SJSA1 (cell line): ENCODE measurements at places on chromosomes 3 and 15.
A peak's percentile ranks its signal among the peaks of the same experiment; 100 is the strongest.

DNA sequence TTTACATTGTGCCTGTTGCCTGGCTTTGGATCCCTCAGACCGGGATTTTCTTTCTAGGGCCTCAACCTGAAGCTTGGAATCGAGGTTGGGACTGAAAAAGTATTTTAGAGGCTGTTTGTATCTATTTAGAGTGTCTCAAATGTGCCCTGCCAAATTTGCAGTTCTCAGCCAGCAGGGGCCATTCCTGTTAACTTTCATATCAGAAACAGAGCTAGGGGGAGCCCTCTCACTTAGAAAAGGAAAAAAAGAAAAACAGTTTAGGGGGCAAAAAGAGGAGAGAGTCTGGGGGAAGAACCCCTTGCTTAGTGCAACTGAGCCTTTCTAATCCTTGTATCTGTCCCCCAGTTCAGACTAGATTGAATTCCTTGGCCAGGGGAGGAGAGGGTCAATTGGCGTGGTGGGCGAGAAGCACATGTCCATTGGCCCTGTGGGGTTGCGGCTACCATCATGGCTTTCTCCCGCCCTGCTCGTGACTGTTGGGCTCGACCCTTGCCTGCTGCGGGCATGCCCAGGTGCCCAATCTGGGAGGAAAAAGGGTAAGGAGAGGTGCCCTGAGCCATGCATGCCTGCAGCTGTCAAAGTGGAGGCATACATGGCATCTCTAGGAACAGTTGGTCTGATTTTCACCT lies 101.6 kb downstream of the CFAP44 start:
- DNase-seq: no peak

DNA sequence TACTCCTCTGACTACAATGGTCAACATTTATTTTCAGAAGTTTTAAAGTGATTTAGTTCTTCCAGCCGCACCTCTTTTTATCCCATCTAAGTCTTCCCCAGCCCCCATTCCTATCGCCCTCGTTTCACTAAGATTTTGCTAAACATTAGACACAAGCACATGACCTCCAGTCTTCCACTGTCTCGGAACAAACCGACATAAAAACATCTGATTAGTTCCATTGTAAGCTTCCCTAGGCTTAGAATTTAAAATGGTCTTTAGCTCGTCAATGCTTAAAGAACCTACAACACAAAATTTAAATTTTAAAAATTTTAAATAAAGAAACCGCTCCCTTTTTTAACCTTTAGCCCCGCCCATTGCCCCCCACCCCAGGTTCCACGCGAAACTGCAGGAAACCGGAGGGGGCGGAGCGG lies 284 bp upstream of the TSC22D2 start:
- no peak for DNase-seq

- DNase-seq: no peak
Measured at GRCh38 chr3:151635905-151636304, 97.8 kb upstream of the AADACL2 start.

DNA sequence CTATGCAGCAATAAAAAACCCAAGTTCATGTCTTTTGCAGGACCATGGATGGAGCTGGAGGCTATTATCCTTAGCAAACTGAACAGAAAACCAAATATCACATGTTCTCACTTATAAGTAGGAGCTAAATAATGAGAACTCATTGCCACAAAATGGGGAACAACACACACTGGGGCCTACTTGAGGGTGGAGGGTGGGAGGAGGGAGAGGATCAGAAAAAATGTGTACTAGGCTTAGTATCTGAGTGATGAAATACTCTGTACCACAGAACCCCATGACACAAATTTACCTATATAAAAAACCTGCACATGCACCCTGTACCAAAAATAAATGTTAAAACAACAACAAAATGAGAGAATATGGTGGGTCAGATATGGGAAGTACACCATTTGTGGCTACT lies 49.6 kb upstream of the AADACL2 start:
- no peak for DNase-seq

- no peak for DNase-seq
Measured at GRCh38 chr15:60254416-60254815, 143.4 kb downstream of the ANXA2 start.

- DNase-seq: no peak
Measured at GRCh38 chr3:40617084-40617483, 92.3 kb downstream of the ZNF621 start.

GRCh38 chr3:149608987-149609386 lies 48.8 kb downstream of the WWTR1 start:
- DNase-seq: no peak

DNA sequence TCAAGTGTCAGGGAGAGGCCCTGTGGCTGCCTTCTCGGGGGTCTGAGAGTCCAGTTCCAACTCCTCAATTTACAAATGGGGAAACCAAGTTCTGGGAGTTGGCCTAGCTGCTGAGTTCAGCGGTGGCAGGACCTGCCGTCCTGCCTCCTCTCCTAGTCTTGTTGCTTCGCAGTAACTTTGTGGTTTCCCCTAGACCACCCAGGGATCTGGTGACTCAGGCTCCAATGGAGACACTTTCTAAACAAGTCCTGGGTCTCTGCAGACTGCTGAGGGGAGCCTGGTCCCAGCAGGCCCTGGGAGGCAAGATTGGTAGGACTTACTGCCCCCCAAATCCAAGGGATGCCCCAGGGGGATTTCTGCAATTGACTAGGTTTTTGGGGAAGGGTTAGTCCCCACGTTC lies 83.6 kb downstream of the SMAD6 start:
- DNase-seq: peak; percentile 93

GRCh38 chr3:128489927-128490649 lies 2.9 kb downstream of the GATA2 start:
- DNase-seq: peak; percentile 69

GRCh38 chr3:187700249-187700648 lies 2.1 kb downstream of the RTP2 start:
- DNase-seq: no peak

DNA sequence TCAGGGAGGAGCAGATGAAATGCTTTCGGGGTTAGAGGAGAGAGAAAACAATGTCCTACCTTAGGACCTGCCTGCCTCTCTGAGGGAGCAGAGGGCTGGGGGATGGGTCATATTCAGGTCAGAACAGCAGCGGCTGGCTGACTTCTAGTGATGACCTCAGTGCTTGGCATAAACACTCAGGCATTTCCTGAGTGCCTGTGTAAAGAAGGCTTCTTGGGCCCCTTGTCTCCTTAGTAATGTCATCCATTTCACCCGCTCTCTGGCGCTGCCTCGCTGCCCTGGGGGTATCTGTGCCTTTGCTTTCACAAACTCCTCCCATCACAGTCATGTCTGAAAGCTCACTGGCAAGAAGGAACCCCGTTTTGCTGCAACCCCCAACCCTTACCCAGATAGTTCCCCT lies 82.9 kb upstream of the GSK3B start:
- DNase-seq: peak; percentile 87

- DNase-seq: no peak
Measured at GRCh38 chr15:42931702-42932486, 11.3 kb upstream of the TTBK2 start.

DNA sequence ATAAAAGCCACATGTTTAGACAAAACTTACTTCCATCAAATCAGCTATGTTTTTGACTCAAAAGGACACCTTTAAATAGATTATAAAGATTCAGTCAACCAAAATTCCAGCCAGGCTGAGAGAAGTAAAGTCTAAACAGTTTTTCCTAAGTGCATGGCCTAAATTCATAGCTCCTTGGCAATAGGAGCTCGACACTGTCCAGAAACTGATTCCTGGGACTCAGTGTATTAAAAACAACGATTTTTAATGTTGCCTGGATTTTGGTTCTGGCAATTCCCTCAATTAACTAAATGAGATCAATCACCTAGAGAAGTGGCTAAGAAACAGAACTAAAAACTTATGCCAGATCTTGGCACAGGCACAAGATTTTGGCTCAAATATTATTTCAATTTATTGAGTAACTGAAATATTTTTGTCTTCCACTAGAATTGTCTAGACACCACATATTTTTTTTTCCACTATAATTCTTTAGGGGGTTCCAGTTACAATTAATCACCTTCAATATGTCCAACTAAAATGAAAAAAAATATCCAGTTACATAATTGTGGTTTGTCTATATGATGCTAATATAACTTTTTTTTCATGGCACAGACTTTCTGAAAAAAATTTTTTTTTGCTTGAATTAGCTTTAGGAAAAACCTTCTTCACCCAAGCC lies 135.9 kb downstream of the TFDP2 start:
- DNase-seq: no peak

- no peak for DNase-seq
Measured at GRCh38 chr3:62611541-62612240, 238.3 kb upstream of the FEZF2 start.

- no peak for DNase-seq
Measured at GRCh38 chr3:135109681-135110080, 314.6 kb downstream of the EPHB1 start.

DNA sequence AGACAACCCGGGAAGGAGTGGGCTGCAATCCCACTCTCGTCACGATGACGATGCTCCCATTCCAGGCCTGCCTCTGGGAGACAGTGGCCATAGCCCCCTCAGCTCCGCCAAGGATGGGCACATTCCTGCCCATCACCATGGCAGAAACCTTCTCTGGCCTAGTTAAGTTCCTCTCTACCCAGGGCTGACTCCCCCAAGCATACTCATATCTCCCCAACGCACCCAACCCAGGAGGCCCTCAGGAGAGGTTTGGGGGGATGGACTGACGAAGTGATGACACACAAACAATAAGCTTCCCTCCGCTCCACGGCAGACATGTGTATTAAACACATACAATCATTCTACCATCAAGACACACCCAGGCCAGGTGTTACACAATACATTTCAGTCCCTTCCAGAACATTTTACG lies 60.1 kb downstream of the VGLL4 start:
- no peak for DNase-seq

DNA sequence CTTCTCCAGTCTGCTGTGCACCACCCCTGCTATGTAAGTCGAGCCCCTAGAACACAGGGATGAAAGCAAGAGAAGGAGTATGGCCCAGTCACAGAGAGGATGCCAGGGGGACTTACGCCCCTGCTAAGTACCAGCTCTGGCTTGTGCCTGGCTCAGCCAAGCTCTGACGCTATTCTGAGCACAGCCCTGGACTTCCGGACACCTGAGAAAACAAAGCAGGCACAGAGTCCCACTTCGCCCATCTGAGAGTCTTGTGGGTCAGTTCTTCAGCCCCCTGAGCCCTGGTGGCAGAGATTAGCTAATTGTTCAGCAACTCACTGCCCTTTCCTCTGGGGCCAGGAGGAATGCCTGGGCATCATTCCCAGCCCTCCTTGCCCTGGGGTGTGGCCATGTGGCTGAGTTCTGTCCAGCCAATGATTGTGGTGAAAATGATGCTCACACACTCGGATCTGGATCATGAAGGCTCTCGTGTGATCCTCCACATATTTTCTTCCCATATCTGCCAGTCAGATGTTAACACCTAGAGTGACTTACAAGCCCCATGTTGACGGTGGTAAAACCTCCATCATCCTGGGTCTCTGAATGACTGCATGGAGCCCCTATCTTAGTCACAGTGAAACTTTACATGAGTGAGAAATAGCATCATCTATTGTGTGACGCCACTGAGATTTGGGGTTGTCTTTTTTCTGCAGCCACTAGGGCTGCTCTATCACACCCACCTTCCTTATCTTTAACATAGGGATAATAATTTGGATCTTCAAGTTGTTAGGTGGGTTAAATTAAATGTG lies 105.7 kb downstream of the TPRA1 start:
- DNase-seq: no peak

DNA sequence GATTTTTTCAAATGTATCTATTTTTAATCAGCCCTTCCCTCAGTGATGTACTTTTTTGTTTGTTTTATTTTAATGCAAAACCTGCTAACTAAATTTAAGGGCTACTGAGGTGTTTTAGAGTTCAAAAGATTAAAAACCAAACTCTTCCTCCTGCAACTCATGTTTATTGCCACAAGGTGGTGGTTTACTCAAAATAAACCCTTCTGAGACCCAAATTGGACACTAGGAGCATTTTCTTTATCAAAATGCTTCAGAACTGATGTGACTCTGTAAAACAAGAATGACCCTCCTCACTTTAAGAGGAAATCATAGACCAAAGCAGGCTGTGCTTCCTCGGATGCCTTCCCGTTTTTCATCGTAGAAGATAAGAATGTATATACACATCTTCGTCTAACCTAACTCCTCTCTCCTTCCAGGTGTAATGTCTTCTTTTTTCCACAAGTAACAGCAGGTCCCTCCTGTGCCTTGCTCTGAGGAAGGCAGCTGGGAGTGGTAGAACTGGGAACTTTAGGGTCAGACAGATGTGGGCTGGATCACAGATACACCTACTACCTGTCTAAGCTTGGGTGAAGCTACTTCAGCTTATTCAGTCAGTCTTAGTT lies 2.9 kb upstream of the NME9 start:
- no peak for DNase-seq

DNA sequence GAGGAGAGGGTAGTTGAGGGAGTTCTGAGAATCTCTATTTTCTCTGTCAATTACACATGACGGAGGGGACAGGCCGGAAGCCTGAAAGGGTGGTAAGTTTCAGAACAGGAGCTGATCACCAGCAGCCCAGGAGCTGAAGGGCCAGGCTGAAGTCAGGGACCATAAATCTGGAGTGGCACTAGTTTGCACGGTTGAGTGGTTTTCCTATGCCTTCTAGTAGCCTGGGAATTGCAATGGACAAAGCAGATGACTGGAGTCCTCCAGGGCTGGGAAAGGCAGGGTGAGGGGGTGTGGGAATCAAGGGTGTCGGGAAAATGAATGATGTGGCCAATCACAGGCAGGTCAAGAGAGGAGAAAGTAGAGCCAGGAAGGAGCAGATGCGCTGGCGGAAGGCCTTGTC lies 72.5 kb downstream of the MAGEF1 start:
- no peak for DNase-seq

- DNase-seq: peak; percentile 46
Measured at GRCh38 chr3:142724682-142725356, 985 bp downstream of the TRPC1 start.

- no peak for DNase-seq
Measured at GRCh38 chr3:56590814-56591213, 33.8 kb downstream of the CCDC66 start.

DNA sequence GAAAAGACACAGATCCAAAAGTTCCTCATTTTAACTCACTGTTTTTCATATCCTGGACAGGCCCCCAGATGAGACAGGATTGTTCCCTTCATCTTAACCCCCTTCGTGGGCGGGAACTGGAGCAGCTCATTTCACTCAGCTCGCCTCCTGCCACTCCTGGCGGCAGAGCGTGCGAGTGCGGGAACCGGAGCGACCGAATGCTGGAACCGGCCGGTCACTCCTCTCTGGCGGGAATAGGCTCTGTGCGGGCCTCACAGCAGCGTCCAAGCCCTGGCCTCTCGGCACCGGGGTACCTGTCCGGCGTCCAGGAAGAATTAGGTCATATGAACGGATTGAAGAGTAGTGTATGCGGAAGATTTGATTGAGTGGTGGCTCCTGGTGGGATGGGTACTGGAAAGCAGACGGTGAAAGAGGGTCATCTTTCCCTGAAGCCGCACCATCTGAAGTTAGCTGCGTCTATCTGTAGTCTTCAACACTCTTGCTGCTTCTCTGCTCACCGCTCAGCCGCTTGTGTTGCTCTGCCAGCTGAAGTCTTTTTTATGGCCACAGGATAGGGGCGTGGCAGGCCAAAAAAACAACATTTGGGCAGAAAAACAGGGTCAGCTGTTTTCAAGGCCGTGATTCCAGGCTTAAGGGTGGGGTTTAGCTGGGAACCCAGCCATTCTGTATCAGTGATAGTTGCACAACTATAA lies 42.3 kb upstream of the FXR1 start:
- DNase-seq: no peak

GRCh38 chr3:155891321-155891720 lies 20.9 kb downstream of the GMPS start:
- DNase-seq: no peak

- peak; percentile 65 for DNase-seq
Measured at GRCh38 chr3:66407611-66408218, 93.1 kb downstream of the LRIG1 start.
